Retina (tissue), 1 donor: ENCODE measurements at places on chromosomes 6 and 20.
A peak's percentile ranks its signal among the peaks of the same experiment; 100 is the strongest.

DNA sequence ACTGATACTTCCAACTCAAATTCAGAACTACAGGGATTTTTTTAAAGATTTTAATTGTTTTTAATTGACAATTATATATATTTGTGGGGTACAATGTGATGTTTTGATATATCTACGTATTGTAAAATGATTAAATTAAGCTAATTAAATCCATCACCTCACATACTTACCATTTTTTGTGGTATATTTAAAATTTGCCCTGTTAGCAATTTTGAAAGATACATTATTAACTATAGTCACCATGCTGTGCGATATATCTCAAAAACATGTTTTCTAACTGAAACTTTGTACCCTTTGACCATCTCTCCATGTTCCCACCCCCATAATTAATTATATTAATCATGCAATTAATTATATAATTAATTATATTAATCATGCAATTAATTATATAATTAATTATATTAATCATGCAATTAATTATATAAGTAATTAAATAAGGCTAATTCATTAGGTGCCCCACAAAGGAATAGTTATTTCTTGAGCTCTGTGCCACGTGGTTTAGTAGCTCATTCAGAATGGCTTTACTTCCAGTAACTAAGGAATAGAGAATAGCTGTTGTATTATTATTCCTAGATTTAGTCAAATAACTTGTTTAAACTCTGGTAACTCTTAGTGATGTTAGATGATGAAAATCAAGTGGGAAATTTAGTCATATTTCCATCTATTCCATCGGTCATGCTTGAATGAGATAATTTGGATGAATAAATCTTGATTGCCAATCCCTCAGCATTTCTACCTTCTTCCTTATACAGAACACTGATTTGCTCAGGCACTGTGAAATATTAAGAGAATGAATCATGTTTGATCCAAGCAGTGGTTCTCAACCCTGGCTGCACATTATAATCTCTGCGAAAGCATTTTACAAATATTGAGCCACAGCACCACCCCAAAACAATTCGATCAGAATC, 25.1 kb downstream of the LOC128125822 start:
- no peak for DNase-seq

GRCh38 chr6:157281570-157281969, 41.7 kb downstream of the TMEM242 start:
- DNase-seq, result no peak

DNA sequence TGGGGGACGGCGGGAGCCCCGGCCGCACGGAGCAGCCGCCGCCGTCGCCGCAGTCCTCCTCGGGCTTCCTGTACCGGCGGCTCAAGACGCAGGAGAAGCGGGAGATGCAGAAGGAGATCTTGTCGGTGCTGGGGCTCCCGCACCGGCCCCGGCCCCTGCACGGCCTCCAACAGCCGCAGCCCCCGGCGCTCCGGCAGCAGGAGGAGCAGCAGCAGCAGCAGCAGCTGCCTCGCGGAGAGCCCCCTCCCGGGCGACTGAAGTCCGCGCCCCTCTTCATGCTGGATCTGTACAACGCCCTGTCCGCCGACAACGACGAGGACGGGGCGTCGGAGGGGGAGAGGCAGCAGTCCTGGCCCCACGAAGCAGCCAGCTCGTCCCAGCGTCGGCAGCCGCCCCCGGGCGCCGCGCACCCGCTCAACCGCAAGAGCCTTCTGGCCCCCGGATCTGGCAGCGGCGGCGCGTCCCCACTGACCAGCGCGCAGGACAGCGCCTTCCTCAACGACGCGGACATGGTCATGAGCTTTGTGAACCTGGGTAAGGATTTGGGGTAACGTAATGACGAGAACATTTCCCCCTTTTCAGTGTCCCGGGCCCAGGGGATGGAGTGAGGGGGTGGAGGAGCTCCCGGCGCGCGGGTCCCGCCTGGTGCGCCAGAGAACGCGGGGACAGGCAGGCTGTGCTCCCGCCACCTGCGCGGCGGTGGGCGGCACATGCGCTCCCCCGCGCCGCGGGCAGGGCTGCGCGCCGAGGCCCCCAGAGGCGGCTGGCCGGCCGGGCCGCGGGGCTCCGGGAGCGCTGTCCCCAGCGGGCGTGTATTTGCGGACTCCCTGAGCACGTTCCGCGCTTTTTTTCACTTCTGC, 1.4 kb downstream of the BMP6 start:
- DNase-seq, result peak; percentile 76

- DNase-seq, result no peak
These were observed 32.4 kb downstream of the VAPB start for GRCh38 chr20:58421497-58421850.

- no peak for DNase-seq
These were observed 11.0 kb downstream of the ARMC12 start for GRCh38 chr6:35747877-35748276.

- no peak for DNase-seq
These were observed 290.9 kb upstream of the TSHZ2 start for GRCh38 chr20:52681288-52681687.

- no peak for DNase-seq
These were observed 12.3 kb downstream of the TMEM30A start for GRCh38 chr6:75272145-75272840.

GRCh38 chr6:134666125-134666524, 283.8 kb downstream of the ALDH8A1 start:
- DNase-seq, result no peak

GRCh38 chr6:80436663-80437062, 330.2 kb downstream of the BCKDHB start:
- no peak for DNase-seq

- DNase-seq, result no peak
These were observed 746.0 kb upstream of the DEFB115 start for GRCh38 chr20:30511322-30512030.

DNA sequence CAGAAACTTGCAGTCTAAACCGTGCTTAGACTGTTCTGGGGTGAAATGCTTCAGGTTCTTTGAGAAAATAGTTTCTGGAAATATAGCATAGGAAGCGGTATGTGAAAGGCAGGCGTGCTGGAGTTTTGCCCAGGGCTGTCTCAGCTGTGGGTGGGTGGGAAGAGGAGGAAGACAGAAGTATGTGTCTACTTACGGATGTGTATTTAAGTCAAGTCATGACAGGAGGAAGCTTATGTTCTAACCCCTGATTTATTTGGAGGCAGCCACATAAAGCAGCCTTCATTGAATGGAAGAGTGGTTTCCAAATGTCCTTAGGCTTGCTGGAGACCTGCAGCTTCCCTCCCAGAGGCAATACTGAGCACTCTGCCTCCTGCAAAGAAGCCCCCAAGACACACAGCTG, 345.8 kb upstream of the PRND start:
- no peak for DNase-seq

GRCh38 chr20:36281785-36282380, 24.3 kb upstream of the DLGAP4 start:
- DNase-seq, result no peak

- DNase-seq, result no peak
These were observed 13.7 kb downstream of the SPATA2 start for GRCh38 chr20:49901588-49901987.

- no peak for DNase-seq
These were observed 74.1 kb downstream of the CDKAL1 start for GRCh38 chr6:20608356-20608755.

DNA sequence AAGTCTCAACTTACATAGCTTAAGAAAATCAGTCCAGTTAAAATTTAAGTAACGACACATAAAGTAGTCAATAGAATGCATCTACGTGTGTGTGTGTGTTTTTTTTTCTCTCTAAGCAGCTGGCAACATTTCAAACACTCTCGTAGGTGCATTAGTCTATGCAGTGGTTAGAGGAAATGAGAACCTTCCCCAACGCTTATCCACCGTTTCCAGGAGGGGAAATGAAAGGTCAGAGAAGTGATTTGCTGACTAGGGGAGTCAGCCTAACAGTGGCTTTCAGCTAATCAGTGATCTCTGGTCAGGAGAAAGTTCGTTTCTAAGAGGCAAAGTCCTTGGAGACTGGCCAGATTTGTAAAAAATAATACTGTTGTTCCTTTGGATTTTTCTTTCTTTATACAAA, 806.6 kb downstream of the C6orf118 start:
- no peak for DNase-seq

GRCh38 chr6:34447910-34448309, 18.0 kb upstream of the PACSIN1 start:
- no peak for DNase-seq

GRCh38 chr6:156538875-156539660, 238.1 kb upstream of the ARID1B start:
- no peak for DNase-seq

DNA sequence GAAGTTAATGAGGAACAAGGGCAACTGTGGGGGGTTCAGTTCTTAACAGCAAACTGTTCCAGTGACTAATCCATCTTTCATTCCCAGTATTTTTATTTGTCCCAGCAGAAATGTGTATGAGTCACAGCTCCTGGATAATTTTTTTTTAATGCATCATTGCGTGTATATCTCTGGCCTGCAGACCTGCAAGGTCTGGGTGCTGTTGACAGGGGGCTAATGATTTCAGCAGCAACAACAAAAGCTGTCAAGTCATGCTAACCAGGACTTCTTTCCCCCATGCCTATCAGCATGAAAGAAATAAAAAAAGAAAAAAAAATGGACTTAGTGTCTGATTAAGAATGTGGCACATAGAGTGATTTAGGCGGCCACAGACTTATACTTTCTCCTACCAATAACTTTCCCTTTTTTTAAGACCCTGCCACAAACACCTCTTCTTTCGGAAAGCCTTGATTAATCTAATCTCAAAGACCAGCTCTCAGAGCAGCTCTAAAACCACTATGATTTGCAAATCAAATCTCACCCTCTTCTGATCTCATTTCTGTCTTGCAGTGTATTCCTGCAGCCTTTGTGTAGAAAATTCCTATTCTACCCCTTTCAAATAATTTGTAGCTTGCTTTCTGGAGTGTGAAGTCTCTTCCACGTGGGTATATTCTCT, 14.2 kb upstream of the PREX1 start:
- no peak for DNase-seq

DNA sequence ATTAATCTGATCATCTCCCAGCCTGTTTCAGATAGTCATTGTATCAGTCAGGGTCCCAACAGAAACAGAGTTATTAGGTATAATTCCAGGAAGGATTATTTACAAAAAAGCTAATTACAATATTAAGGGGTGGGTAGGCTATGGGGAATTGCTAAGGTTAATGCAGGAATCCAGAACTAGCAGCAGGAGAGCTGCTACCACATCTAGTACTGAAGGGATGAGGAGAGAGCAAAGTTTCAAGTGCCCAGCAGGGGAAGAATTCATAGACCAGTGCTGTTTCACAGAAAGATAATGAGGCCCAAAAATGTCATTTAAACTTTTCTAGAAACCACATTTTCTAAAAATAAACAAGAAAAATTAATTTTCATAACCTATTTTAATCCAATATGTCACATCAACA, 284.2 kb downstream of the HACE1 start:
- DNase-seq, result no peak

DNA sequence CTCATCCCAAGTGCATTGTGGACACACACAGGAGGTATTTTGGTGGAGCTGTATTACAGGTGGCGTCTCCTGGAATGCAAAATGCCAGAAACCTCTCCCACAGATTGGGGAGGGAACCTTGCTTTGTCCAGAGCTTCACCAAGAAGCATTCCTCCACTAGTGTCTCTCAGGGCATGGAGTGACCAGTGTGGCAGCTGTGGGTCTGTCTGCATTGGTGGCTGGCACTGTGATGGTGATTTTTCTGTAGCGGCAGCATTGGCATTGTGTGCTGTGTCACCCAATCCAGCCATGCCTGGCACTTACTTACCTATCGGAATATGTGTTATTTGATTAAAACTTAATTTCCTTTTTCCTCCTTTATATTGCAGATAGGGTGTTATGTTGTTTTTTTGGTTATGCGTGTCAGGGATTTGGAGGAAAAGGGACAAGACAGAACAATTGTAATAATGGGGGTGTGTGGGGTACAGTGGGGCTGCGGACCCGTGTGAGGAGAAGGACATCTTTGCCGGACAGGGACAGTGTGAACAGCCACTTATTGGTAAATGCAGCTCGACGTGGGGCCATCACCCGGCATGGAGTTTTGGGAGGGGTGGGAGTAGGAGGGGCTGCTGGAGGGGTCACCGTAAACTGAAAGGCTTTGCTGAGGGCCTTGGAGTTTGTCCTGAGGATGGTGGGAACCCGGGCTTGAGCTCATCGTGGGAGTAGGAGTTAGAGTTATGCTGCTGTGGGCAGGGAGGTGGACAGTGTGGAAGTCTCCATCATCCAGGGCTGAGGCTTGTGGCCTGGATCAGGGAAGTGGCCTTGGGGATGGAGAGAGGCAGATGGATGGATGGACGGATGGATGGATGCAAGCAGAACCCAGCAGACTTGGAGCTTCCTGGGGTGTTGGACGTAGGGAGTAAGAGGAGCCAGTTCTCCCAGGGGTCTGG, 105.0 kb downstream of the SYCP2 start:
- no peak for DNase-seq

- no peak for DNase-seq
These were observed 2.3 kb upstream of the NKX2-2 start for GRCh38 chr20:21516180-21516567.

- DNase-seq, result no peak
These were observed 13.0 kb downstream of the CD83 start for GRCh38 chr6:14130435-14131075.

DNA sequence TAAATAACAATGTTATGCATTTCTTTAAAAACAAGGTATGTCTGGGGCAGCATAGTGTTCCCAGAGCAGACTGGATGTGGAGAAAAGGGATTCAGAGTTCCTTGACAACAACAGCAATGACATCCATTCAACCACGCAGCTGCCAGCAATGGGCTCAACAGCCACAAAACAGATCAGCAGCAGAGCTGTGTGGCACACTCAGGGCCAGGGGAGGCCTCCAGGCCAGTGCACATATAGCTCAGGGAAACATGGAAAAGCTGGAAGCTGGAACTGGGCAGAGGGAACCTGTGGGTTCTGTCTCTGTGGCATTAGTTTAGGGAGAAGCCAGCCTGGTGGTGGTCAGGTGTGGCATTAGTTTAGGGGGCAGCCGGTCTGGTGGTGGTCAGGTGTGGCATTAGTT, 148.3 kb downstream of the SMOC2 start:
- no peak for DNase-seq

DNA sequence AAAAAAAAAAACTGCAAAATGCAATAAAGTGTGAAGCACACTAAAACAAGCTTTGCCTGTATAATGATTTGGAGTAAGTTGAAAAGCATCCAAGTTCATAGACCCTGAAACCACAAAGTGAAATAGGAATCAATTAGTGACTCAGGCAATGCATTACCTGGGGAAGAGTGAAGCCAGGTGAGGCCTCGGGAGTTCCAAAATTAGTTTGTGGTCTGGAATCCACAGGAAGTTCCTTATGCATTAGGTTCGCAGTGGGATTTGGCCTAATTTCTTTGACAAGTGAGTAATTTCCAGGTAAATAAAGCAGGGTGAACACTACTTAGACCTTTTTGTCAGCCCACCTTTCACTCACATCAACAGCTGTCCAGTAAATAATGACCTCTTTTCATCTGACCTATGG, 490.8 kb downstream of the CBLN4 start:
- DNase-seq, result no peak

GRCh38 chr6:170200458-170200891, 90.4 kb downstream of the DLL1 start:
- no peak for DNase-seq

GRCh38 chr6:108492131-108492766, 68.5 kb upstream of the FOXO3 start:
- peak; percentile 10 for DNase-seq

GRCh38 chr6:98825600-98826230, 8.7 kb upstream of the POU3F2 start:
- peak; percentile 66 for DNase-seq
